ENCODE measurements at places on chromosomes 11 and 22. TPM values are rescaled to one million over a fixed set of nuclear protein-coding genes. Genes with fewer than 3 reads are reported as not detected.
A peak's percentile ranks its signal among the peaks of the same experiment; 100 is the strongest.

TM7SF2 gene
- 12.6 TPM for polyA plus RNA-seq

- DNase-seq: no peak
Observed at GRCh38 chr11:106011481-106011880, 10.6 kb downstream of the MSANTD4 start.

CDKN1C gene
- polyA plus RNA-seq: 2.8 TPM

GRCh38 chr11:131907371-131907770 is 537.0 kb downstream of the NTM start:
- peak; percentile 59 for DNase-seq

LRRC74B gene
- polyA plus RNA-seq: not detected

- DNase-seq: no peak
Observed at GRCh38 chr11:62984451-62984991, at the start of gene SLC22A6. Gene SLC22A6 (minus strand): TSS chr11:62984967. CDS start chr11:62984690, 277 bp downstream.

DNA sequence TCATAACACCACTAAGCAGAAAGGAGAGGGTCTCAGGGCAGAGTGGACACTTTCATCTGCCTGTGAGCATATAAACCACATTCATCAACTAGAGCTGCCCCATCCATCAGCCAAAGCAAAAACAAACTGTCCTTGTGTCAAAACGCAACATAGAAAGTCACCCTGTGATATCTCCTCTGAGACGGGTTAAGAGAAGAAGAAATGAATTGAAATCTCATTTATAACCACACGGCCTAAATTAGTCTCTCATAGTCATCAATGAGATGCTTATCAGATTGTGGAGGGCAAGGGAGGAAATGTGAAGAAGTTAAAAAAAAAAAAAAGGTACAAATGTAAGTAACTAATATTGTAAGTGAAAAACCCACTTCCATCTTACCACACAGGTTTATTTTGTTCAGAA is 75.7 kb downstream of the SIK3 start:
- no peak for DNase-seq

- DNase-seq: no peak
Observed at GRCh38 chr11:30131535-30131934, 99.3 kb upstream of the FSHB start.

DNA sequence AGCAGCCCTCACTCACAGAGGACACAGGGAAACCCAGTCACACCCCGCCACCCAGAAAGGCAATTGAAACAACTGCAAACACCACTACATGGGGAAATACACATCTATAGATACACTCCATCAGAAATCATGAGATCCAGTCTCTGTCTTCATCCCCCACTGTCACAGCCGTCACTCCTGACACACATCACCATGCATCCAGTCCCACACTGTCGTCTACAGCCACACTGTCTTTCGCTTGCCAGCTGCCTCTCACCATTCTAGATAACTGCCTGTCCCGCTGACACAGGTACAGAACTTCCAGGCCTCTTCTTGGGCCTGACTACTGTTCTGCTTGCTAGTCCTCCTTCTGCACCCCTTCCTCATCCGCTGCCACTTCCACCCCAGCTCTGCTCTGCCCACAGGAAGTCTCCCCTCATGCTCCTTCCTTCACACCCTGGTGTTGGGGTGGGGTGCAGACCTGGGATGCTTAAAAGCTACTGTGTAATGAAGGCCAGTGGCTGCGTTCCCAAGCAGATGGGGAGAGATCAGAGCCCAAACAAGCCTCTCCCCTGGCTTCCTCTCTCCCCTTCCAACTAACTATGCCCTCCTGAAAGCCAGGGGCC is 42.6 kb downstream of the SLC22A12 start:
- DNase-seq: no peak

- DNase-seq: no peak
Observed at GRCh38 chr11:101974255-101974654, 57.9 kb upstream of the ANGPTL5 start.
